Endothelial cell of coronary artery (primary cell): ENCODE measurements at places on chromosomes 2 and 18. TPM values are rescaled to one million over a fixed set of nuclear protein-coding genes. Genes with fewer than 3 reads are reported as not detected.

ANO7 gene
- 0.45 and 0.47 TPM in 2 replicates for total RNA-seq

FARSB gene
- total RNA-seq, result 11.0 and 13.5 TPM in 2 replicates

GGCX gene
- total RNA-seq, result 28.2 and 31.2 TPM in 2 replicates

REG3A gene
- not detected in 2 replicates for total RNA-seq

GLI2 gene
- total RNA-seq, result under 0.01 and 0.38 TPM in 2 replicates

LRRC30 gene
- not detected in 2 replicates for total RNA-seq

PRSS56 gene
- not detected in 2 replicates for total RNA-seq

PJVK gene
- 0.54 and 0.66 TPM in 2 replicates for total RNA-seq

MYCN gene
- total RNA-seq, result 1.6 and 2.4 TPM in 2 replicates

SEPTIN10 gene
- 85.3 and 125 TPM in 2 replicates for total RNA-seq

RBM45 gene
- total RNA-seq, result 21.7 and 23.8 TPM in 2 replicates

PSMA8 gene
- not detected in 2 replicates for total RNA-seq

SLC35F6 gene
- 17.2 and 19.4 TPM in 2 replicates for total RNA-seq

CFC1 gene
- total RNA-seq, result not detected in 2 replicates

TXNL4A gene
- 79.0 and 88.0 TPM in 2 replicates for total RNA-seq

NTSR2 gene
- not detected in 2 replicates for total RNA-seq

UGT1A5 gene
- not detected in 2 replicates for total RNA-seq

VIL1 gene
- total RNA-seq, result not detected in 2 replicates

KCNG2 gene
- not detected in 2 replicates for total RNA-seq

RGPD4 gene
- not detected in 2 replicates for total RNA-seq

CCDC68 gene
- total RNA-seq, result 2.3 and 5.9 TPM in 2 replicates

NCK2 gene
- 40.3 and 41.0 TPM in 2 replicates for total RNA-seq

RRM2 gene
- total RNA-seq, result 17.1 and 36.1 TPM in 2 replicates

RAB12 gene
- total RNA-seq, result 64.1 and 74.1 TPM in 2 replicates

STPG4 gene
- 0.09 TPM in 2 replicates for total RNA-seq

CCDC85A gene
- total RNA-seq, result 11.2 and 24.1 TPM in 2 replicates

GPAT2 gene
- 3.8 and 11.9 TPM in 2 replicates for total RNA-seq

TYMS gene
- total RNA-seq, result 25.2 and 40.8 TPM in 2 replicates

TFPI gene
- 240 and 294 TPM in 2 replicates for total RNA-seq

SIX2 gene
- total RNA-seq, result under 0.01 and 4.4 TPM in 2 replicates
